ENCODE measurements at places on chromosomes 3 and 15. TPM values are rescaled to one million over a fixed set of nuclear protein-coding genes. Genes with fewer than 3 reads are reported as not detected.
A peak's percentile ranks its signal among the peaks of the same experiment; 100 is the strongest.

The CYP8B1 gene
- total RNA-seq, result not detected

GRCh38 chr3:44108481-44108880, 133.2 kb upstream of the TOPAZ1 start:
- H3K36me3 ChIP-seq, result no peaks in the 10 kb centered on the region
- no peak overlapping the region for H3K4me3 ChIP-seq
- H3K4me1 ChIP-seq, result peaks cover 16% of the 10 kb centered on the region
- H3K27ac ChIP-seq, result no peak overlapping the region

GRCh38 chr3:55860049-55860721, 373.1 kb upstream of the WNT5A start:
- H3K27me3 ChIP-seq, result no peaks in the 10 kb centered on the region
- no peaks in the 10 kb centered on the region for H3K36me3 ChIP-seq
- H3K27ac ChIP-seq, result no peak overlapping the region
- H3K4me1 ChIP-seq, result no peaks in the 10 kb centered on the region
- no peak for DNase-seq
- no peak overlapping the region for H3K4me3 ChIP-seq

- H3K36me3 ChIP-seq, result peaks cover 5% of the 10 kb centered on the region
- H3K27me3 ChIP-seq, result peaks cover 27% of the 10 kb centered on the region
- H3K4me1 ChIP-seq, result peaks cover 14% of the 10 kb centered on the region
- no peak overlapping the region for H3K27ac ChIP-seq
These were observed 105.8 kb upstream of the GAP43 start for GRCh38 chr3:115517457-115518050.

DNA sequence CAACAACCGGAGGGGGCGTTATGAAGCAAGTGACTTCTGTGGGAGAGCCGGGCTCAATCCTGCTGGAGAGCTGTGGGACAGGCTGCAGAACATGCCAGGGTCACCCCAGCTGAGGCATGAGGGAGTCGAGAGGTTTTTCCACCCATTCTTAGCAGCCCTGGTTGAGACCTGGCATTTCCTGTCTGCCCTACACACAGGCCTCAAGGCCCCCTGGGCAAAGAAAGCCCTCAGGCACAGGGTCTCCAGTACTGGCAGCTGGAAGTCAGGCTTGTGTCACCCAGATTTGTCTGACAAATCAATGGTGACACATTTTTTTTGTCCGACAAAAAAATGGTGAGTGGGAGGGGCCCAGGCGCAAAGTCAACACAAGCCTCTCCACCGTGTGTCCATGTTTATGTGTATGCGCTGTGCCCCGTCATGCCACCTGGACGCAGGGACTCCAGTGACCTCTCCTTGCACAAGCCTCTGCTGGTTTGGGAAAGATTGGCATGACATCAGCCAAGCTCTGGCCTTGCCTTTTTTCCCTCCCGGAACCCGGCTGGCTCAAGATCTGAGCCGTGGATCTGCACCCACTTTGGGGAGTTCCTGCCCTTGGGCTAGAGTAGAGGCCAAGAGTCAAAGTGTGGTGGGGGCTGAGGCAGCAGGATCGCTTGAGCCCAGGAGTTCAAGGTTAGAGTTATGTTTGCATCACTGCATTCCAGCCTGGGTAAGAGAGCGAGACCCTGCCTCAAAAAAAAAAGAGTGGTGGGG, 20.8 kb upstream of the ALAS1 start:
- no peaks in the 10 kb centered on the region for H3K36me3 ChIP-seq
- peak; percentile 45 for DNase-seq
- no peaks in the 10 kb centered on the region for H3K27me3 ChIP-seq
- H3K4me1 ChIP-seq, result peaks cover 20% of the 10 kb centered on the region

- no peak for DNase-seq
- peaks cover 57% of the 10 kb centered on the region for H3K36me3 ChIP-seq
- H3K4me3 ChIP-seq, result no peak overlapping the region
These were observed 5.1 kb downstream of the ACAA1 start for GRCh38 chr3:38131621-38132369.

DNA sequence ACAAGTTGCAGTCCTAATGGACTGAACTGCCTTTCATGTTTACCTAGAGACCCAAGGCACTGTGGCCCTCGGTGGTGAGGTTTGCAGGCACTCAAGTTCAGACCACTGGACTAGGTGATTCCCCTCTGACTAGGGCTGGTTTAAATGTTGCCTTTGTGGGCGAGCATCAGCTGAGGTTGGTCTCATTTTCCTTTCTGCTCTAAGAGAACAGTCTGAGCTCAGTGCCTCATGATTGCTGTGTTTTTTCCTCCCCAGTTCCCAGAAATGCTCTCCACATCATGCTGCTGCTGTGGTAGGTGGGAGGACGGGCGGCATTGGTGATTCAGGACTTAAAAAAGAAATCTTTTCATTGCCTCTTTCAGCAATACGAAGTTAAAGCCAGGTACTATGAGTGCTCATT, 237.2 kb downstream of the MBNL1 start:
- H3K27me3 ChIP-seq, result no peaks in the 10 kb centered on the region
- H3K4me3 ChIP-seq, result no peak overlapping the region
- no peak overlapping the region for H3K27ac ChIP-seq
- no peaks in the 10 kb centered on the region for H3K4me1 ChIP-seq
- no peaks in the 10 kb centered on the region for H3K36me3 ChIP-seq
- DNase-seq, result no peak

DNA sequence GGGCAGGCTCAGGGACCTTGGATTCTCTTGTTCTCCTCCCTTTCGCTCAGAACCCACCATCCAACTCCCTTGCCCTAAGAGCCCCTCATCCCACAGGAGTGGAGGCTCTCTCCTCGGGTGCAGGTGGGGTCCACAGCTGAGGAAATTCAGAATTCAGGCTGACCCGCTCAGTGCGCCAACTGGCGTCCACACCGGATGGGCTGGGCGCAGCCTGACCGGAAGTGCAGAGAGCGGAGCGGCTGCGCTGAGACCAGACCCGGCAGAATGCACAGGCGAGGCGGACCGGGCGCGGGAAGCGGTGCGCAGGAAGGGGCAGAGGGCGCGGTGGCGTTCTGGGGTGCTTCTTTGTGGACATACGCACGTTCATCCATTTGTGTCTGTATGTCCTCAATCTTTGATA, 210.4 kb upstream of the NDN start:
- no peak for DNase-seq
- no peaks in the 10 kb centered on the region for H3K4me1 ChIP-seq
- H3K4me3 ChIP-seq, result no peak overlapping the region
- H3K36me3 ChIP-seq, result no peaks in the 10 kb centered on the region

The MESP1 gene
- 5.9 TPM for total RNA-seq

The BBX gene
- 66.9 TPM for total RNA-seq

GRCh38 chr3:15439476-15439875, 12.1 kb downstream of the EAF1 start:
- H3K4me1 ChIP-seq, result no peaks in the 10 kb centered on the region
- no peak overlapping the region for H3K4me3 ChIP-seq
- H3K36me3 ChIP-seq, result peaks cover 19% of the 10 kb centered on the region
- H3K27ac ChIP-seq, result no peak overlapping the region
- no peaks in the 10 kb centered on the region for H3K27me3 ChIP-seq

The GJD2 gene
- total RNA-seq, result not detected

DNA sequence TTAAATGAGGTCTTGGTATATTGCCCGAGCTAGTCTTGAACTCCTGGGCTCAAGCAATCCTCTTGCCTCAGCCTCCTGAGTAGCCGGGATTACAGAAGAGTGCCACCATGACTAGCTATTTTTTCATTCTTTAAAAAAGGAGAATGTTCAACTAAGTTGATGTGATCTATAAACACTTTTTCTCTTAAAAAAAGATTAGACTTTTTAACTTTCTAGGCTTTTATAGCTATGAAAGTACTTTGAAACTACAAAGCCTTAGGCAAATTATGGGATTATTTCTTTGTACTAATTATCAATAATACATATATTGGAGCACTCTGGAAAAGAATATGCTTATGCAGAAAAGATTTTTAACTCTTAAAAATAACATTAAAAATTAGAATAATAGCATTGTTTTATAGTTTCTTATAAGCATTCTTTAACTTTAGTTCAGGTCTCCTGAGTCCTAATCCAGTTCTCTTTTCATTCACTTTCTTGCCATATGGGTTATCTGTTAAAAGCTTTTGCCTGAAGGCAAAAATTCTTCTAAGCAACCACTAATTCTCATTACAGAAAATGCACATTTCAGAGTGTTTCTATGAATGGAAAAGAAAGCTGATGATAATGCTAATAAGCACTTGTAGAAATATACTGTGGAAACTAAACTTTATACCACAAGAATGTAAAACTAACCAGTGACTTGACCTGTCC, 87.8 kb downstream of the DPPA2 start:
- DNase-seq, result no peak
- H3K4me1 ChIP-seq, result peaks cover 9% of the 10 kb centered on the region

DNA sequence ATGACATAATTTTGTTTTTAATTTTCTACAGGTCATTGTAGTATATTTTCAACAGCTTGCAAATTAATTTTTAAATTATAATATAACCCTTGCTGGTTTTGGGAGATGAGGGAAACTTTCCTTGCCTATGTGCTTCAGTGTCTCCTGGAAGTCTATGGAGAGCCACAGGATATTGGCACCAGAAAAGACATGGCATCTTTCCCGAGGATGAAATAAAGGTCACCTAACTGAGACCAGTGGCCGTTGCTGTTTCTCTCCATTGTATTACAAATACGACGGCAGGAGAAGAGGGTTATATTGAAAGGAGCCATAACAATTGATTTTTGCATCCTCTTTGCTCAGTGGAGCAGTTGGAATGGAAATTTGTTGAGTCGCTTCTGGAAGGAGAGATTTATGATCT, 19.9 kb upstream of the AQP9 start:
- no peak overlapping the region for H3K4me3 ChIP-seq
- H3K36me3 ChIP-seq, result no peaks in the 10 kb centered on the region
- DNase-seq, result no peak
- H3K27me3 ChIP-seq, result peaks cover 20% of the 10 kb centered on the region
- no peak overlapping the region for H3K27ac ChIP-seq

GRCh38 chr3:113607219-113607596, 74.9 kb downstream of the SIDT1 start:
- DNase-seq, result no peak
- H3K4me3 ChIP-seq, result no peak overlapping the region
- no peak overlapping the region for H3K27ac ChIP-seq
- no peaks in the 10 kb centered on the region for H3K27me3 ChIP-seq
- H3K36me3 ChIP-seq, result no peaks in the 10 kb centered on the region

The SHC4 gene
- total RNA-seq, result 1.2 TPM

DNA sequence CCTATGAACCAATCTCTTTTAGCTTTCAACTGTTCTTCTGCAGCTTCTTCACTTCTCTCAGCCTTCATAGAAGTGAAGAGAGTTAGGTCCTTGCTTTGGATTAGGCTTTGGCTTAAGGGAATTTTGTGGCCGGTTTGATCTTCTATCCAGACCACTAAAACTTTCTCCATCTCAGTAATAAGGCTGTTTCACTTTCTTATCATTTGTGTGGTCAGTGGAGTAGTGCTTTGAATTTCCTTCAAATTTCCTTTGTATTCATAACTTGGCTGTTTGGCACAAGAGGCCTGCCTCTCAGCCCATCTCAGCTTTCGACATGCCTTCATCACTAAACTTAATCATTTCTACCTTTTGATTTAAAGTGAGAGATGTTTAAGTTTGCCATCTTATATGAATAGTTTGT, 21.7 kb downstream of the DZIP1L start:
- no peaks in the 10 kb centered on the region for H3K27me3 ChIP-seq
- DNase-seq, result no peak
- no peaks in the 10 kb centered on the region for H3K36me3 ChIP-seq
- peaks cover 32% of the 10 kb centered on the region for H3K4me1 ChIP-seq

The PLOD2 gene
- 84.0 TPM for total RNA-seq

The STAC gene
- total RNA-seq, result 12.0 TPM

DNA sequence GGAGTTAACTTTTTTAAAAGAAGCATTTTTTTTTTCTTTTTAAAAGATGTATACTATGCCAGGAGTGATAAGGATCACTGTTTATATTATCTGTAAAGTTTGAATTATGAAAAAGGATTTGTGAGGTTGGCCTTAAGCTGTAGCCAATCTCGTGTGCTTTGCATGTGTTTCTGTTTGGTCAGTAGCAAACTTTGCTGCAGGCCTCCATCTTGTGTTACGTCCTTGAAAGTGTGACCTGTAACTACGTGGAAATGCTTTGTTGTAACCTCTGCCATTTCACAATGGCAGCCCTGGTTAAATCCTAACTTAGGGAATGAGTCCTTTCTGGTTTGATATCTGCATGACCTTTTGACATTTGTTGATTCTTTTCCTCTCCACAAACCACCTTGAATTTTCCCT, 1345.6 kb downstream of the NSUN3 start:
- H3K4me1 ChIP-seq, result peaks cover 8% of the 10 kb centered on the region
- no peaks in the 10 kb centered on the region for H3K36me3 ChIP-seq
- no peak overlapping the region for H3K27ac ChIP-seq
- H3K4me3 ChIP-seq, result no peak overlapping the region
- DNase-seq, result no peak
- H3K27me3 ChIP-seq, result no peaks in the 10 kb centered on the region

GRCh38 chr3:190120269-190121060, at the start of gene P3H2:
Gene P3H2 (minus strand): TSS chr3:190120897. CDS start chr3:190120731, 166 bp downstream.
- DNase-seq, result peak; percentile 94
- peak within 1 kb of the TSS; percentile 63 for H3K4me3 ChIP-seq
- peaks cover 88% of the 10 kb centered on the region for H3K4me1 ChIP-seq
- H3K27me3 ChIP-seq, result peaks cover 21% of the 10 kb centered on the region

The SEMA3G gene
- total RNA-seq, result 0.12 TPM

DNA sequence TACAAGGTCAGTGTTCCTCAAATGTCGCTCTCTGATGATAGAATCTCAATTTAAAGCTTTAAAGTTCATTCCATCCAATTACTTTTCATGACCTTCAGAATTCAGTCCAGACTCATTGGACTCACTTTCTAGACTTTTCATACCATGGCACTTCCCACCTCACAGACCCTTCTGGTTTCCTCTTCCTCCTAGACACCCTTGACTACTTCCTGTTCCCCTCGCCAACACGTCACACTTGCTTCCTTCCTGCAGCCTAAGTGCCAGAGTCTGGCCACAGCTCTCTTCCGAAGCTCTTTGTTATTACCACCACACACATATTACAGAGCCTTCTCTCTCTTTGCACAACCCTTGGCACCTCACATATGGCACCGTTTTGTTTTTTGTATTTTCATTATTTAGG, 59.1 kb upstream of the UMPS start:
- no peak overlapping the region for H3K27ac ChIP-seq
- no peaks in the 10 kb centered on the region for H3K27me3 ChIP-seq
- DNase-seq, result no peak
- no peak overlapping the region for H3K4me3 ChIP-seq
- no peaks in the 10 kb centered on the region for H3K4me1 ChIP-seq

GRCh38 chr3:37593796-37594195, 267.9 kb upstream of the CTDSPL start:
- H3K27ac ChIP-seq, result no peak overlapping the region
- H3K4me3 ChIP-seq, result no peak overlapping the region
- H3K4me1 ChIP-seq, result no peaks in the 10 kb centered on the region
- peaks cover 88% of the 10 kb centered on the region for H3K27me3 ChIP-seq
- DNase-seq, result no peak
- H3K36me3 ChIP-seq, result no peaks in the 10 kb centered on the region

The TMEM207 gene
- total RNA-seq, result 1.4 TPM

The SERINC4 gene
- total RNA-seq, result 0.33 TPM

The EPHB3 gene
- total RNA-seq, result 2.8 TPM

GRCh38 chr3:126540951-126541627, 17.1 kb downstream of the CHST13 start:
- peaks cover 17% of the 10 kb centered on the region for H3K4me1 ChIP-seq
- no peak overlapping the region for H3K27ac ChIP-seq

- H3K4me1 ChIP-seq, result peaks cover 63% of the 10 kb centered on the region
- DNase-seq, result peak; percentile 40
- H3K36me3 ChIP-seq, result no peaks in the 10 kb centered on the region
- no peaks in the 10 kb centered on the region for H3K27me3 ChIP-seq
- H3K4me3 ChIP-seq, result peak overlapping the region; percentile 30
These were observed 204.9 kb downstream of the TNIK start for GRCh38 chr3:171255236-171255806.

The C15orf40 gene
- 34.0 TPM for total RNA-seq

The TMCO5A gene
- total RNA-seq, result not detected

Data from Calu3 (cell line).